ENCODE measurements at places on chromosomes 16 and 17.

- no peak for DNase-seq
These were observed 869 bp downstream of the ZNF48 start for GRCh38 chr16:30395992-30396585.

- DNase-seq: peak; percentile 39
These were observed 430 bp downstream of the AMFR start for GRCh38 chr16:56424791-56425438.

GRCh38 chr16:31148896-31149295 is 970 bp downstream of the PRSS36 start:
- DNase-seq: no peak

DNA sequence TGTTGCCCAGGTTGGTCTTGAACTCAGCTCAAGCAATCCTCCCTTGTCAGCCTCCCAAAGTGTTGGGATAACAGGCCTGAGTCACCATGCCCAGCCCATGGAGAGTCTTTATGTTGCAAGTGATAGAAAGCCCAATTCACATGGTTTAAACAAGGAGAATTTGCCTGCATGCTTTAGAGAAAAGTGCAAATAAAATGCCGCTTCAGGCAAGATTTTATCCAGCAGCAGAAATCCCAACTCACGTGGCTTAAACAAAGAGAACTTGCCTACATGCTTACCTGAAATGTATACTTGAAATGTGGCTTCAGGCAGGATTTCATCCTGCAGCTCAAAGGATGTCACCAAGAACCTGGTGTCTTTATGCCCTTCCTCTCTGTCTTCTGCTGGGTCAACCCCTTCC is 28.8 kb upstream of the XYLT2 start:
- DNase-seq: no peak

DNA sequence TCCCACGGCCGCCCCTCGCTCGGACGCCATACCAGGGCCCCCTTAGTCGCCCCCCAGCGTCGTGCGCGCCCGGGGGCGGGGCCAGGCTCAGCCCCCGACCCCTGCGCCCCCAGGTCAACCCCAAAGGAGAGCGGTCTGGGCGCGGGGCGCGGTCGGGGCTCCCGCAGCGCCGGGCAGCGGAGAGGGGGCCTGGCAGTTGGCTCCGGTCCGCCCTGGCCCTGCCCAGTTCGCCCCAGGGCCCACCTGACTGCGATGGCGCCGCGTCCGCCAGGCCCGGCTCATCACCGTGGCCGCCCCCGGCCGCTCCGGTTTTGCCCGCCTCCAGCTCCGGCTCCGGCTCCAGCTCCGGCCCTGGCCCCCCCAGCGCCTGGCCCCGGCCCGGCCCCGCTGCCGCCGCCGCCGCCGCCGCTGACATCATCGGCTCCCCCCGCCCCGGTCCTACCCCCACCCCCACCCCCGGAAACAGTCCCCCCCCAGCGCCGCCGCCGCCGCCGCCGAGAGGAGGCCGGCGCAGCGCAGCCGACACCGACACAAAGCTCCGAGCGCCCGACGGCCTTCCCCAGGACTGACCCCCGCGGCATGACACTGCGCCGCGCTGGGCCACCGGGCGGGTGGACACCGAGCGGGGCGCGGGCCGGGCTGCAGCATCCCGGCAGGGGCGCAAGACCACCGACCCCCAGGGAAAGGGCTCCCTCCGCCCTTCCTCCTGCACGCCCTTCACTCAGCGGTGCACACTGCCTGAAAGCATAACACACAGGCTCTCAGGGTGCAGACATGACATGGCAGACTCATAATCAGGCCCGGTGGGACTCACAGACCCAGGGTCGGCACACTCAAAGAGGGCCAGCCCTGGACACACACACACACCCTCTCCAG is at the start of gene ZBTB4:
Gene ZBTB4, minus strand, starts transcription at position 419 of the 876 bp plus-strand sequence. CDS start 12,830 bp downstream, outside the sequence.
- DNase-seq: peak; percentile 81

DNA sequence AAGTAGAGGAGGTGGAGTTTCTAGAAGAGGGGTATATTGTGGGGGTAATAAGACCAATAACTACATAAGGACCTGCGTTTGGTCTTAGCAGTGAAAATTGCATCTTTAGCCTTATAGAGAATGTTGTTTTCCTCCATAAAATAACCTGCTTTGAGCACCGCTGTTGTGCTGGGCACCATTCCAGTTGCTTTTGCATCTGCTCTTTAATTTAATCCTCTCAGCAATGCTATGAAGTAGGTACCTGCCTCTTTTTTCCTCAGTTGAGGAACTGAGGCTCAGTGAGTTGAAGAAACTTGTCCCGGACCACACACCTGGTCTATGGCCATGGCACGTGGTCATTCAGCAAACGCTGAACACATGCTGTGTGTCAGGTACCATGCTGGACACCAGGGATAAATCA is 238.1 kb downstream of the MSI2 start:
- no peak for DNase-seq

GRCh38 chr16:61797296-61797795 is 238.9 kb downstream of the CDH8 start:
- no peak for DNase-seq

DNA sequence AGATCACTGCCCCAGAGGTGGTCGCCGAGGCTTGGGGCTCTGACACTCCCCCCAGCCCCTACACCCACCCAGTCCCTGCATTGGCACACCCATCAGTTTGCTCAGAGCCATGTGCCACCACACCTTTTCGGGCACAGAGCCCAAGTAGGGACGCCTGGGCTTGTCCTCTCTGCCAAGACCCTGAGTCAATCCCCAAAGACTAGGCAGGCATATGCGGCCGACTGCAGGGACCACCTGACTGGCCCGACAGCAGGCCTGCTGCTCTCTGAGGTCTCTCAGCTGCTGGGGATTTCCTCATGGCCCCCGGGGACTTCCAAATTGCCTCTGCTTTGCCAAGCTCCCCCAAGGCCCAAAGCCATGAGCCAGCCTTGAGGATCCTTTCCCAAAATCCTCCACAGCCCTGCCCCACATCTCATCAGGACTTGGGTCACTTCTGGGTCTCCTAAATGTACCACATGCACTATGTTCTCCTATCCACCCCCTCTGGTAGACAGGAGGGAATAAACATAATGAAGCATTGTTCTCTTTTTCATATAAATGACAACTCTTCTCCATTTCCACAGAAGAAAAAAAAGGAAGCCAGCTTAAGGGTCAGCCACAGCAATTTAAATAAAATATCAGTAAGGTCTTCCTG is 30.6 kb downstream of the MYO18A start:
- no peak for DNase-seq

DNA sequence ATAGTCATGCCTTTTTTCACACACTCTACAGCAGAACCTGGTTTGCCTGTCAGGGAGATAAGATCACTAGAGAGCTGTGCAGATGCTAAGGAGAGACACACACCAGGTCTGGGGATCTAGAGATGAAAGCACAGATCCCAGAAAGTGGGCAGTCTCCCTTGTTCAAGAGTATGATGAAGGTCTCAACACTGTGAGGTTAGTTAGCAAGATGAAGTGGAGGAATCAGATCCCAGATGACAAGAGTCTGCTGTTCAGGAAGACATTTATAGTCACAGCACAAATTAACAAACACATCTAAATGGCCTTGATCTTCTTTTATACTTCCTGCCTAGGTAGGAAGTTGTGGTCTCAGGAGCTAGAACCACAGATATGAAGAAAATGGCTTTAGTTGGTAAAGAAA is 23.4 kb upstream of the SKAP1 start:
- DNase-seq: no peak

Data from CD4-positive, alpha-beta T cell treated with Interleukin-6 for 4 hours (primary cell).